ENCODE measurements at places on chromosomes 1 and 21.

DNA sequence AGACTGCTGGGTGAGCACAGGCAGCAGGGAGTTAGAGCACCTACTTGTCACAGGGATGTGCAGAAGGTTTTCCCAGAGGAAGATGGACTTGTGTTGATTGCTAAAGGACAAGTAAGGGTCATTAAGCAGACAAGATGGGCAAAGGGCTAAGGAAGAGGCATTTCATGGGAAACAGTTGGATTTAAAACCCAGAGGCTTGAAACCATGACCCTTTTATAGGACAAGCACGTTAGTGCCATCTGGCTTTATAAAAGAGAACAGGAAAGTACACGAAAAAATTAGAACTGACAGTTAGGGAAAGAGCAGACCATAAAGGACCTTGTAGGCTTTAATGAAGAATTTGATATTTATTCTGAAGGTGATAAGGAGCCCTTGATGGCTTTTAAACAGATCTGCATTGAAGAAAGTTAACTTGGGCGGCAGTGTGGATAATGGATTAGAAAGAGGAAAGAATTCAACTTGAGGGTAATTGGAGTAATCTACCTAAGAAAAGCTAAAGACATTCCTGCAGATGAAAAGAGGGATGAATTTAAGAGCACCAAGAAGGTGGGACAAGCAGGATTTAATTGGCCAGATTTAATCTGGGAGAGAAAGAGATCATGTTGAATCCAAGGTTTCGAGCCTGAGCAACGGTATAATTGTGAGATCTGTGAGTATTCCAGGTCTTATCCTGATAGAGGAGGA lies 68.6 kb downstream of the ZC3H11B start:
- DNase-seq: no peak

DNA sequence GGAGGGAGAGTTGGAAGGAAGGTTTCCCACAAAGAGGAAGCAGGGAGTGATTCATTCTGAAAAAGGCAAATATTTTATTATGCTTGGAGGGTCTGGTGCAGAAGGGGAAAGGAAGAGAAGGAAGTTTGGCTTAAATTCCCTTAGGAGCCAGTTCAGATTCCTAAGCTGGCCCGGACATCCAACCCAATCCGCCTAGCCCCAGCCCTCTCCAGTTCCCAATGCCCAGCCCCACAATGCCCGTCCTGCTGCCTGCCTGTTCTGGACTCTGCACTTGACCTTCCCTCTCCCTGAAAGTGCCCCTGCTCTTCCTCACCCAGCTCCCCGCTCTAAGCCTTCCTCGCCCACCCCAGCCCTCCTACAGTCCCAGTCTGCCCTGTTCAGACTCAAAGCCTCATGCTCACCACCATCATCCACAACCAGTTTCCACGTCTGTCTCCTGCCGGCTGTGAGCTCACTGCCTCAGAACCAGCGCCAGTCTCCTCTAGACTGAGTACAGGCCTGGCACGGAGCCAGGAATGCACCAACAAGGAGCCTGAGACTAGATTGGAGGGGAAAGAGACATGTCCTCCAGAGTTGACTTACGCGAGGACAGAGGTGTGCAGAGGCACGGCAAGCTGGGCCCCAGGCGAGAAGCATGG lies 18.9 kb downstream of the CAPN2 start:
- no peak for DNase-seq

DNA sequence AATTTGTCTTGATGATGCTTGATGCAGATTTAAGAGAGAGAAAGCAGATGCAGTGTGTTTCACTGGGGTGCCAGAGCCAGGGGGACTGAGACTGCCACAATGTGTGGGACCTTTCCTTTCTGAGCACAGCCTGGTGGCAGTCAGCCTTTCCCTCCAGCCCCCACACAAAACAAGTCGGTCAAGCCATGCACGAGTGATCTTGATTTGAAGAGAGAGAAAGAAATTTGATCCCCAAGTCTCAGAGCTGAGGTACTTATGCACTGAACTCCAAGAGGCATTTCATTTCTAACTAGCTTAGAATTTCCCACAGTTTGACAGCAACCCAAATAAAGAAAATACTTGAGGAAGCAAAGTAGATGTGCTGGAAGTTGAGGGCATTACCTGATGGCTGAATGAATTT lies 193.8 kb downstream of the ST6GALNAC3 start:
- DNase-seq: no peak

GRCh38 chr1:79741720-79742421 lies 735.3 kb upstream of the ADGRL4 start:
- no peak for DNase-seq

DNA sequence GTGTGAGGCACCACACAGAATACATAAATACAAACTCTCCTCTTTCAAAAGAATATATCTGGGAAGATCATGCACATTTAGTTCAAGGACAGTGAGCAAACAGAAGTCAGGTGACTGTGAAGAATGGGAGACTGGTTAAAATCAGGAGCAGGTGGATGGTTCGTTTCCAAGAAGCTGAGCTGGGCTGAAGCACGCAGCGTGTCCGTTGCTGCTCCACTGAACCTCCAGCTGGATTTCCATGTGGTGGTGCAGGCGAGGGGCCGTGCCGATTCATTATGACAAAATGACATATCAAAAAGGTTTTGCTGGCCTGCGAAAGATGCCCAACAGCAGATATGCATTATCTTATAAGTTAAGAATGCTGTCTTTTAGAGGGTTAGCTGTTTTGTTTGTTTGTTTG lies 66.0 kb downstream of the OLIG1 start:
- DNase-seq: no peak

DNA sequence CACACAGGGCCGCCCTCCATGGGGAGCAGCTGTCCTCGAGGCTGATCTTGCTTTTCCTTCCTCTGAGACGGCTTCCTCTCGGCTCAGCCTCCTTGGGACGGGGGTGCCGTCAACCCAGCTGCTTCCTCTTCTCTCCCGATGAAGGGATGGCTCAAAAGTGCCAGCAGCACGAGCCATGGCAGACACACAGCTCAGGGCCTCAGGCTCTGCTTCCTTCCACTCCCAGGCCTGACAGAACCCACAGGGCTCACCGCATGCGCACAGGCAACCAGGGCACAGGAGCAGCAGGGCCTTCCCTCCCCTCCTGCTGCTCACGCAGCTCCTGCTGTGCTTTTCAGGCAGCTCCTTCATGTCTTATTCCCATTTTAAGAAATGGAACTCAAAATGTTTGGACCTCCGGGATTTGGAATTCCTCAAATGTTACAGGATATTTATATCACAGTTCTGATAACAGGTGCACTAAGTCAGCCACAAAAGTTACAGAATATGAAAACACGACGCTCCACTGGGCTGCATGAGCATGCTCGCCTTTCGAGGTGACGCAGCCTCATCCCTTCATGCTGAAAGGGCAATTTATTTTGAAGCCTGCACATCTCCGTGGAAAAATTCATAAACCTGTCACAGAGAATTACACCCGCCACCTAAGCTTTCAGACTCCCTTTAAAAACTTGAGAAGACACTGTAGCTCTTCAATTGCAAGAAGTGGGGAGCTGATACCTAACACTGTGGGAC lies 84.4 kb downstream of the HSF2BP start:
- no peak for DNase-seq

DNA sequence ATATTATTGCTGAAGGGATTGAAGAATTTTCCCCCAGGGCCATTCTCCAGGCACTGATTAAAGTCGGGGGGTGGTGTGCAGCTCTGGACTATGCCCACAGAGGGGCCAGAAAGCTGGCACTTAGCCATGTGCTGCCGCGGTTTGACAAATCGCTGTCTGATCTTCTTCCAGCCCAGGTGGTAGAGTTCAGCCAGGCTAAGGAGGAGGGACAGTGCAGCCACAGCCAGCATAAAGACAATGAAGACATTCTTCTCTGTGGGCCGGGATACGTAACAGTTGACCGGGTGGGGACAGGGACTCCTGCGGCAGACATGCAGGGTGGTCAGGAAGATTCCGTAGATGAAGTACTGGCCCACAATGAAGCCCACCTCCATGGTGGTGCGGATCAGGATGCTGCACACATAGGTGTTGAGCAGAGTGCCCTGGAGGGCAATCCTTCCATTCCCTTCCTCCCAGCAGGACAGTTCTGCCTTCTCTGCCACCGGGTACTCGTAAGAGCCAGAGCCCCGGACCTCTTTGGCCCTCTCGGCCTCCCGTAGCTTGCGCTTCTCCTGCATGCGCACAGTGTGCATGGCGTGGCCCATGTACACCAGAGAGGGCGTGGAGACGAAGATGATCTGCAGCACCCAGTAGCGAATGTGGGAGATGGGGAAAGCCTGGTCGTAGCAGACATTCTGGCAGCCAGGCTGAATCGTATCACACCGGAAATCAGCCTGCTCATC lies 1.9 kb downstream of the GJA5 start:
- DNase-seq: no peak

DNA sequence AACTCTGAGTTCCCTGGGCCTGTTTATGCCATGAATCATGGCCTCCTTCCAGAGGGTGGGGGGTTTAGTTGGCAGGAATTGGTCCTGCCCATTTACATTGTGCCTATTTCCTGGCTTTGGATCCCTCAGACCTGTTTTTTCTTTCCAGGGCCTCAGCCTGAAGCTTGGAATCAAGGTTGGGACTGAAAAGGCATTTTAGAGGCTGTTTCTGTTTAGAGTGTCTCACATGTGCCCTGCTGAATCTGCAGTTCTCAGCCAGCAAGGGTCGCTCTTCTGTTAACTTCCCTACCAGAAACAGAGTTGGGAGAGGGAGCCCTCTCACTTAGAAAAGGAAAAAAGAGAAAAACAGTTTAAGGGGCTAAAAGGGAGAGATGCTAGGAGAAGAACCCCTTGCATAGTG lies 191.1 kb downstream of the PTPRC start:
- DNase-seq: no peak

GRCh38 chr1:226644541-226645176 lies 94.4 kb downstream of the ITPKB start:
- no peak for DNase-seq

DNA sequence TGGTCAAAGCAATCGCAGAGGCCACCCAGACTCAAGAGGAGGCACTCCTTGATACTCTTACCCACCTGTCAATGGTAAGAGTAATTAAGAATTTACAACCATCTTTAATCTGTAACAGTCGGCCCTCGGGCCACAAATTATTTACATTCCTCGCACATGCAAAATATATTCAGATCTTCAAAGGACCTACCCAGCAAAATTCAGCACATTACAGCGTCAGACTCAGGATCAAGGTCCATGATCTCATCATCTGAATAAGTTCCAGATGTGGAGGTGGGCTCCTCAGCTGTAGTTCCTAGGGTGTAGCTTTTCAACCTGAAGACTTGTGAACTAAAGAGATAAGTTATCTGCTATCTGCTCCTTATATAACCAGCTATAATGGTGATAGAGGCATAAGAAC lies 17.1 kb upstream of the RNF11 start:
- DNase-seq: no peak
